Stimulated activated CD8-positive, alpha-beta memory T cell treated with anti-CD3 and anti-CD28 coated beads, Interleukin-15, amount 100 ng/mL, for 48 hours (primary cell): ENCODE measurements at places on chromosomes 3 and 15.

- no peak for DNase-seq
These were observed 158.5 kb upstream of the SMAD3 start for GRCh38 chr15:66906668-66907614.

GRCh38 chr3:122730240-122730639 lies 49.6 kb downstream of the PARP14 start:
- DNase-seq, result no peak

DNA sequence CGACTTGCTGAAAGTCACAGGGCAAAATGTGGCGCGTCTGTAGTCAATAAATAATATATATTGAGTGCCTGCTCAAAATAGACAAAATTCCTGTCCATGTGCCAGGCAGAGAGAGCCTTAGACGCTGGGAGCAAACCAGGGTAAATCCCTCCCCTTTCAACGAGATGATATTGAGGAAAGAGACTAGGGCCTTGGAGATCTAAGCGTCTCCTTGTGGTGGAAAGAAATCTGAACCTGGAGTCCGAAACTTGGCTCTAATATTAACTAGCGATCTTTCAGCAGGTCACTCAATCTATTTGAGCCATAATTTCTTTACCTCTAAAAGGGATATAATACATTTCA lies 348 bp upstream of the DPP8 start:
- DNase-seq, result no peak

GRCh38 chr3:23341147-23341838 lies 138.2 kb downstream of the UBE2E2 start:
- DNase-seq, result no peak
